Urothelium cell line (cell line): ENCODE measurements at places on chromosomes 5 and 9.

- no peak for DNase-seq
Measured at GRCh38 chr5:68545636-68546295, 330.2 kb downstream of the PIK3R1 start.

GRCh38 chr5:161042862-161043261, 190.9 kb upstream of the ATP10B start:
- DNase-seq: no peak

GRCh38 chr5:115968770-115969169, 6.5 kb downstream of the LVRN start:
- DNase-seq: no peak

DNA sequence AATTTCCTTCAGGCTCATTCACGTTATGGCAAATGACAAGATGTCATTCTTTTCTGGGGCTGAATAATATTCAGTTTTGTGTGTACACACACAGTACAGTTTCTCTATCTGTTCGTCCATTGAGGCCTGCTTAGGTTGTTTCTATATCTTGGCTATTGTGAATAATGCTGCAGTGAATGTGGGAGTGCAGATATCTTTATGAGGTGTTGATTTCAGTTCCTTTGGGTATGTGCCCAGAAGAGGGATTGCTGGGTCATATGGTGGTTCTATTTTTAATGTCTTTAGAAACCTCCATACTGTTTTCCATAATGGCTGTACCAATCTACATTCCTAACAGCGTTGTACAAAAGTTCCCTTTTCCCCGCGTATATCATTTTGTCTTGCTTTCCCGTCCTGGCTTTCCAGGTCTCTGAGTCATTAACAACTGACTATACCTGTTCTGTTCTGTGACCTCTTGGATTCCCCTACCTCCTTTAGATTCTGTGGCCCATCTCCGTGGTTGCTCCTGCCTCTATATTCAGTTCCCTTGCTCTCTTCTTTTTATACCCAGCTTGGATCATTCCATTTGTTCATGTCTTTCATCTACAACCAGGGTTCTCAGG, 6.8 kb downstream of the SNX30 start:
- DNase-seq: no peak

- DNase-seq: no peak
Measured at GRCh38 chr5:149464796-149465489, 85.9 kb upstream of the IL17B start.

DNA sequence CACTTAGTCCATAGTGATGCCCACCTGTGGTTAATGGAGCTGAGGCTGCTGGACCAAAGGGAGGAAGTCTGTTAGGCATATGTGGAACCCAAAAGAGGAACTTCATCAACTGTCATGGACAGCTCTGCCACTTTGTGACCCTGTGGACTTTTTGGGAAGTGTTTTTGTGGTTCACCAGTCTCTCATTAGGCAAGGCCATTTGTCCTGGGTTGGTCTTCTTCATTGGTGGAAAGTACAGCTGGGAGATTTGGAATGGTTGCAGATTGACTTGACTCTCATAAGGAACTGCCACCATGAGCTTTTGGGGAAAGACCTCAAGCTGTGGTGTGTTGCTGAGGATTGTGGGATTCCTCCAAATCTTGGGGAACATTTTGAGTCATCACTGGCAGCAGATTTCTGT, 31.9 kb upstream of the IL12B start:
- DNase-seq: no peak

DNA sequence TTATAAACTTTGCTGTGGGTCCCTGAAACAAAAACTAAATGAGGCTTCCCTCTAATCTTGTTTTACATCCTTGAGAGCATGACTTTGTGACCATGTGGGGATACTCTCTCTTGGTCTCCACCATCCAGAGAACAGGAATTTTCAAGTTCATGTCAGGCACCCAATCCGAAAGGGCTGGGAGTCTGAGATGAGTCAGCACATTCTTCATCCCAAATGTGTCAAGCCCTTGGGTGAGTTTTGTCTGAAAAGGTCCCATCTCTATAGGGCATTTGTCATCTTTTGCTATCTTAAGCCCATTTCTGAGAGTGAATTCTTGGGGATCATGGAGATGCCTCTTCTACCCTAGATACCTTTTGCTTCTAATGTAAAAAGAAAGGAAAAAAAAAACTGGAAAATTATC, 26.9 kb upstream of the RAPGEF6 start:
- no peak for DNase-seq

DNA sequence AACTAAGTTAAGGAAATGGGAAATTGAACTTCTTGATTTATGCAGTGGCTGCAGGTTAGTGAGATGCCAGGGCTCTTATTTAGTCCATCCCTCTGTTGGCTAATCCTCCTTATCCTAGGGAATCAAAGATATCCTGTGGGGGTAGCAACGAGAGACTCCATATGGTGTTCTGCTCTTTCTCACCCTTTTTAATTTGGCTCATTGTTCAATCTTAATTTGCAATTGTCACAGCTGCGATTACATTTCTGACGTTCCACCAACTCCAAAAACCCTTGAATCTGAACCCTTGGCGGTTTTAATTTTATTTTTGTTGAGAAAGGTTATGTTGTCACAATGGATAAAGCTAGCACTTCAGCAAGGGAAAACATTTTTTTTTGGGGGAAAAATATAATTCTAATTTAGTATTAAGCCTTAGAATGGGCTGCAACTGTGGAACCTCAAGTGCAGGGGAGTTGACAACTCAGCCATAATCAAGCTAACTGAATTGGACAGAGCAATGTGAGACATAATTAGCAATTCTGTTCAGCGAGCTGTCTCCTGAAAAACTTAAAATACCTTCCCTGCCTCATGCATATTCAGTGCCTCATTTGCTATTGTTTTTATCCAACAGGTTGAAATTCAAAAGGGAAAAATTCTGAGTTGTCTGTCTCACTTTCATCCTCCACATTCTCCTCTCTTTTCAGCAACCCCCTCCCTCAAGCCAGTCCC, 91.3 kb downstream of the MAT2B start:
- DNase-seq: no peak

DNA sequence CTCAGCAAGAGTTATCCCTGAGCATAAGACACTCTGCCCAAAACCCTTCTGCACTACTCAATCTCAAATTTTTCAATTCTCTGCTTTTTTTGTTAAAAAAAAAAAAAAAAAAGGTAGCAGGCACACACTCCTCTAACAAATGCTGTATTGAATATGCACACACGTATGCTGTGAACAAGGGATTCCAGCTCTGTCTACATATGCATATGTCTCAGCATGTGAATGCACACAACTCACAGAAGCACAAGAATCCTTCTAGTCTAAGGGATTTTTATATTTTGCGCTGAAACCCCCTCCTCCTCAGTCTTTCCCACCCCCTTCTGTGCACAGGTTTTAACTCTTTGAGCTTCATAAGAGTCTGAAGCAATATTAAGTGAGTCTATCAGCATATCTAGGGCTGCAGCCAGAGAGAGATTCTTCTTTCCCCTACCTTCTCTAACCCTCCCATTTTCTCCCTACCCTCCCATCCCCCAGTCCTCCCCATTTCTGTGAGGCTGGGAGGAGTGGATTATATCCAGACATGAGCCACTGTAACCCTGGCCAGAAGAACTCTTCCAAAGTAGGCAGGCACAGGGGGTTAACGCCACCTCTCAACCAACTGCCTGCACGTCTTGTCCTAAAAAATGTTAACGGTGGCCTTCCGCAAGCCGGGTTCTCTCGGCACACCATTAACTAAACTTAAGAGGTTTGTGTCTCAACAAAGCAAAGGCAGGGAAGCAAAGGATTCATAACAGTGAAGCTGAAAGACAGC, 1.0 kb downstream of the GABRB2 start:
- no peak for DNase-seq

- DNase-seq: no peak
Measured at GRCh38 chr5:78666041-78666444, 17.5 kb upstream of the LHFPL2 start.

DNA sequence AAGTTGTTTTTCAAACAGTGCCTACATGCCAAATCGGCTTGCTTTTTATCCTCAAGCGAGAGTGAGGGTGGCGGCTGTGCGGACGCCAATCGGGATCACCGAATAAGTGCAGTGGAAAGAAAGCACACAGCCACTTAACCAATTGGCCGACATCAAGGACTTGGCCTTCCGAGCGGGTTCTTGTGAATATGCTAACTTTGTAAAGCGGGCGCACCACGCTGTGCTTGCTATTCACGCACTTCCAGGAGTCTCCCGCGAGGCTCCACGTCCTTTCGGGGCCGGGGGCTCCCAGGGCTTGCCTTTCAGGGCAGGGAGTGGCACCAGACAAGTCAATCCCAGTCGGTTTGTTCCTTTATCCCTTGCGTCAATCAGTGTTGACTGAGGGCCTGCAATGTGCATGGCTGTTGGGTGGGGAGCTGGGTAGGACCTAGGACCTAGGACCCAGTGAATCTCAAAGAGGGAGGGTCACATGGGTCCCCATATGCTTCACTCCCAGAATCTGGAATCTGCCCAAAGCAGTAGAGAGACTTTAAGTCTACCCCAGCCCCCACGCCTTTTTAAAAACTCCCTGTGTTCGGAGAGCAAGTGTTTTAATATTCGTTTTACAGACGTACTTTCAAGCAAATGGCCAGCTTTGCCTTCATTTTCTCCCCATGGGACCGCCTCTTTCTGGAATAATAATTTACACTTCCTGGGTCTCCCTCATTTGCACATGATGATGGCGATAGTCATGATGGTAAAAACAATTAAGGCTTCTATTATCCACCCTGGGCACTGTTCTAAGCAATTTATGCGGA, 2.0 kb upstream of the GCNT4 start:
- no peak for DNase-seq

DNA sequence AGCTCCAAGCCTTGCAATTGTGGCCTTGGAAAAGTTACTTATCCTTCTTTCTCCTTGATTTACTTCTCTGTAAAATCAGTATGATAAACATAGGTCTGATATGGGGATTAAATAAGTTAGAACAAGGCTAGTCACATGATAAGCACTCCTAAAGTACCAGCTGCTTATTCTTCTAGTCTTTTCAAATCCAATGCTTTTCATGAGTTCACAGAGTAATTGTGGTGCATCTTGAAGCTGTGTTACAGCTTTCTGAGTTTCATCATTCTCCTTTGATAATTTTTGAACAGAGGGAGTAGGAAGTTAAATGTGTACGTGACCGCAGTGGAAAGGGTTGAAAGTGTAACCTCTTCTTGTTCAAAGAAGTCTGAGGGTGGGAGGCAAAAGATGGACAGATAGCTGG, 38.8 kb upstream of the CCDC112 start:
- DNase-seq: no peak

DNA sequence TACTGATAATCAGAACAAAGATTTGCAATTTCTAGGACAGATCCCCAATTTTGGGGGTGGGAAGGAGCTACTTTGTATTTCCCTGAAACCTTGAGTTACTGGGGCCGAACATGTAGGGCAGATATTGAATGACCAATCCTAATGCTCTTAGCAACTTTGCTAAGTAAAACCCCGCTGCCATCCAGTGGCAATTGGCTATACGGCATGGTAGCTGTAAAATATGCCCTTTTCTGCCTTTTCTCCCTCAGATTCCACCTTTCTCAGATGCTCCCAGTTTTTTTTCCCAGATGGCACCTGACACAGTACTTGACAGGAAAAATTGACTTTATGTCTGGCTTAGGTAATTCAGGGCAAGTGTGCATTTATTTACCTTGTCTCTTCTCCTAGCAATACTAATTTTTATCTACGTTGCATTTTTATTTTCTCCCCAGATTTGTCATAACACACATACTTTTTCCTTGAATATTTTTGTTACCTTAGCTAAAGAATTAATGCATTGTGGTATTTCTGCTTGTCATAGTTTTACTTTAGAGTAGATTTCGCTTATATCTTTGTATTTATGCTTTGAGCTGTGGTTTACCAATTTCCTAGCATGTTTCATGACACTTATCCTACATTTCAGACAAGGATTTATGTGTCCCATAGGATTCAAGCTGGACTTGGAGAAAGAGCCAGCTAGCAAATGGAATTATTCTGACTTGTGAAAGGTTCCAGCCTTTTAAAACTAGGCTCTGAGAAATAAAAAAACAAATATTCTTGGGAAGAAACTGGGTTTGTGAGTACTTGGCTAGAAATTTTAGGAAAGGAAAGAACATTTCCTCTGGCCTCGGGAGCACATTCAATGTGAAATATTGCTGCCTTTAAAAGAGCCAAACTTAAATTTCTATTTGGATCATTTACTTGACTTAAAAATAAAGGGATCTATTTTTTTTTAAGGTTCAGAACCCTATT, 37.4 kb downstream of the PIK3R1 start:
- peak; percentile 63 for DNase-seq

- no peak for DNase-seq
Measured at GRCh38 chr5:105030153-105030552, 1467.6 kb upstream of the NUDT12 start.

- DNase-seq: peak; percentile 9
Measured at GRCh38 chr9:29439961-29440360, 1866.7 kb upstream of the C9orf72 start.
